Esophagus mucosa (tissue), 1 donor: ENCODE measurements at places on chromosomes 6 and 20. TPM values are rescaled to one million over a fixed set of nuclear protein-coding genes. Genes with fewer than 3 reads are reported as not detected.

The COL10A1 gene
- not detected for total RNA-seq

The DAAM2 gene
- total RNA-seq = 2.3 TPM

The PI3 gene
- total RNA-seq = 1,694 TPM

The FGD2 gene
- 9.8 TPM for total RNA-seq

The DNAH8 gene
- total RNA-seq = 0.04 TPM

The ULBP2 gene
- total RNA-seq = 5.2 TPM

The ZHX3 gene
- total RNA-seq = 21.1 TPM

The LY86 gene
- 0.48 TPM for total RNA-seq

The FOXF2 gene
- total RNA-seq = 0.64 TPM

The METTL24 gene
- not detected for total RNA-seq

The RNF39 gene
- total RNA-seq = 2.6 TPM

The MYBL2 gene
- total RNA-seq = 17.1 TPM

The BTN1A1 gene
- not detected for total RNA-seq

The WRNIP1 gene
- 41.2 TPM for total RNA-seq

The CST5 gene
- total RNA-seq = not detected

The PNLDC1 gene
- total RNA-seq = not detected

The HLA-DQB1 gene
- total RNA-seq = 1.1 TPM

The LAMP5 gene
- total RNA-seq = not detected

The RIN2 gene
- total RNA-seq = 42.3 TPM

The FLRT3 gene
- 3.0 TPM for total RNA-seq

The PSORS1C1 gene
- 0.20 TPM for total RNA-seq

The MUC21 gene
- total RNA-seq = 721 TPM

The LHFPL5 gene
- not detected for total RNA-seq

The CTAGE9 gene
- total RNA-seq = not detected

The FAM162B gene
- 0.92 TPM for total RNA-seq

The EYS gene
- not detected for total RNA-seq

The RPS6KA2 gene
- total RNA-seq = 17.1 TPM

The CALHM4 gene
- total RNA-seq = not detected

The CCN6 gene
- total RNA-seq = not detected

The RAET1E gene
- 101 TPM for total RNA-seq

The KCNB1 gene
- 0.52 TPM for total RNA-seq

The PTGIS gene
- total RNA-seq = 2.9 TPM
